ENCODE measurements at places on chromosomes 2 and 18.

GRCh38 chr18:35732162-35732561 lies 150.6 kb downstream of the GALNT1 start:
- DNase-seq, result no peak

GRCh38 chr2:119696005-119696404 lies 17.0 kb downstream of the TMEM177 start:
- DNase-seq, result no peak

- no peak for DNase-seq
Observed at GRCh38 chr2:50955081-50955480, 76.9 kb downstream of the NRXN1 start.

- no peak for DNase-seq
Observed at GRCh38 chr2:74544634-74545033, 9.1 kb downstream of the LOXL3 start.

- no peak for DNase-seq
Observed at GRCh38 chr2:221562226-221562625, 9.9 kb downstream of the EPHA4 start.

GRCh38 chr2:45859682-45860081 lies 208.2 kb downstream of the PRKCE start:
- DNase-seq, result no peak

GRCh38 chr18:28002841-28003240 lies 174.1 kb downstream of the CDH2 start:
- no peak for DNase-seq

- no peak for DNase-seq
Observed at GRCh38 chr18:59270689-59271257, 2.5 kb downstream of the RAX start.

DNA sequence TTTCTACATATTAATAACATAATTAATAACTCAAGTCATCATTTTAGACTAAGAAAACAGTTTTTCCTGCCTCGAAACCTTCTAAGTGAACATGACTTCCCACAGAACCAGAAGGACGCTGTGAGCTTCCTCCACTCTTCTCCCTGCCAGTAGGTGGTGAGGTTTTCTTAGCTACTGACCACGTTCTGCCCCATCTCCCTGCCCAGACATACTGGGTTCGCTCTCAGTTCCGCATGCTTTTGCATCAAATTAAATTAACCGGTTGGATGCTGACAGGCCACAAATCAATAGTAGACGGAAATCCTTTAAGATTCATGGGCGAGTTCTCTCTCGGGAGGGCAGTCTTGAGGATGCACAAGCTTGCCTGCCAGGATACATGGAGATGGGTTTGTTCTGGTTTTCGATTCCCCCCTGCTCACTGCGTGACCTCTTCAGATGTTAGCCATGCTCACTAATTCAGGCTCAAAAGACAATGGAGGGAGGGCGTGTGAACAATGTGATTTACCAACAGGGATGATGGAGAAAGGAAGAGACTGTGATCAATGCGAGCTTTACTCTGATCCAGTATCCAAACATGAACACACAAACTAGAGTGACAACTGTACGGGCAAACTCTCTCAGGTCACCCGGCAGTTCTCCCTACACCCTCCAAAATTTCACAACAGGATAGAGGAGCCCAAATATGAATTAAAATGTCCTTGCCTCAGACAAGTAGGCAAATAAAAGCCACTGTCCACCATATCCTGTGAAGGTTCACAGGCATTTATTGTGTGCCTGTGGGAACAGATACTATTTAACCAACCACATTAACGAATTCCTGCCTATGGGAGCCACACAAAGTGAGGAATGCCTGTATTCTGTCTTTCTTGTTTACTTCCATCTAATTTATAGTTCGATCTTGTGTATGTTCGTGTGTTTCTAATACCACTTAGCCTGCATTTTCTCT lies 375.7 kb downstream of the EIPR1 start:
- peak; percentile 13 for DNase-seq

DNA sequence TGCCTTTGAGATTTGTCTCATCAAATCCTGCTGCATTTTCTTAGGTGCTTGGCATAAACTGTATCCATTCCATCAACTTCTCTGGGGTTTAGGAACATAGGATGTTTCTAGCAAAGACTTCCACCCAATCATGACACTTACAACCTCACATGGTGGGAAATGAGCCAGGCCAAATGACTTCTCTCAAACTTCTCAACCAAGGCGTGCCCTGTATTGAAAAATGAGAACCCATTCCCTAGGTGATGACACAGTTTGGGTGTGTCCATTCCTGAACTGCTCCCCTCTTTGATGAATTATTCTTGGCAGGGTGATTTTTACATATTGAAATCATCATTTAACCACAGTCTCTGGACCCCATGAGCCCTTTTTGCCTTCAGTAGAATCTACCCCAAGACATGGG lies 161.1 kb downstream of the EN1 start:
- no peak for DNase-seq

DNA sequence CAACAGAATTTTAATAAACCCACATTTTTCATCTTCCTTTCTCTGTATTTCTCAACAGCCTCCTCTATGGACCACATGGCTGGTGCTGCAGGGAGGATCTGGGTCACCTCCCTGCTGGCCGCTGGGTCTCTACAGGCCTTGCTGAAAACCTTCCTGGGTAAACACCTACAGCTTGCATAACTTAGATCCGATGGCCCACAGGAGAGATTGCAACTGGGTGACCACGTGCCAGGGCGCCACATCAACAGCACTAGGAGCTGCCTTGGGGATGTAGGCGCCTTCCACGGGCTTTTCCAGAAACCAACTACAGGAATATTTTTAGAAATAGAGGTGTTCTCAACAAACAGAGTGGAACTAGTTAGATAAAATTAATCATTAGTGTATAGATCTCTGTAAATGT lies 19.4 kb downstream of the TMEM18 start:
- no peak for DNase-seq

DNA sequence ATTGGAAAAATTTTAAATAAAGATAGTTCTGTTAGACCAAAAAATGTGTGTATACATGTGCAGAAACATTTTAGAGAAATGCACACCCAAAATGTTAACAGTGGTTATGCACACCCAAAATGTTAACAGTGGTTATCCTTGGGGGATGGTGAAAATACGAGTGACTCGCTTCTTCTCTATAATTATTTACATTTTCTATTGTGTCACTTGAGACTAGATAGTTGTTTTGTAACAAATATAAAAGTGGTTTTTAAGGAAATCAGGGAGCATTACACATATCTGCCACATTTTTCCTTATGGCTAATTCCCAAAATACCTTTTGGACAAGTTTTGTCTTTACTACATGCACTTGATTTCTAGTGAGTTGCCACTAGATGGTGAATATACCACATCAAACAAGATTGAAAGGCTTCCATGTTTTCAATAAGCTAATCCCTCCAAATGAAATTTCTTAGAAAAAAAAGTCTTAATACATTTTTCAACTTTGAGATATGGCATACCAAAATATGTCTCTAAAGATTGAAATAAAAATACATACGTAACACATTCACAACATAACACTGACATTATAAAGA lies 9.0 kb upstream of the HIBCH start:
- DNase-seq, result no peak

DNA sequence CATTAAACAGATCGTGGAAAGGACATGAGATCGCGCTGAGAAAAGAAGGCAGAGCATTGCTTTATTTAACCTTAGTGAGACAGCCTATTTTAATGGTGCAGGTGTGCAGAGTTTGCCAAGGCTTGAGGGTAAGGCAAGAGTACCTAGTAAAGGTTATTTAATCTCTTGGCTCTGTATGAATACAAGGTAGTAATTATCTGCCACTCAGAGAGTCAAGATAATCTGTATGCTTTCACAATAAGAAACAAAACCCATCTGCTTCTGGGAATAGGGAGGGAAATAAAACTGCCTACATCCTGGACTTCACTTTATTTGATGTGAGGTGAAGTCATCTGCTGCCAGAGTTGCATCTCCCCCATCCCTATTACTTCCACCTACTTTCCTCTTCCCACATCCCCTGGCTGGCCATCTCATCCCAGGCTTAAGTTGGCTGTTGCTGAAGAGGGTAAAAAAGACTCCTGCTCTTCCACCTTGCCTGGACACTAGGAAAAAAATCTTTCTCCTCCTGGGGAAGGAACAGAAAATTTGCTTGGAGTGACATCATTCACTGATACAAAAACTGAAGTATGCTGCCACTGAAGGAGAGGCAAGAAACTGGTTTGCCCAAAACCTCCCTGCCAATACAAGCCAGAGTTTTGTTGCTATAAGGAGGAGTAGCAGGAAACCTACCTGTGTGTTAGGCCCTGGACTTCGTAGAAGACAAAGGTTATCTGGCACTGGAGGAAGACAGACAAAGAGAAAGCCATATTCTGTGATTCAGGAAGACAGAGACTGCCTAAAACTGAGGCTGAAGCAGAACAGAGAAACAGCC lies 35.8 kb upstream of the ARHGAP25 start:
- no peak for DNase-seq

DNA sequence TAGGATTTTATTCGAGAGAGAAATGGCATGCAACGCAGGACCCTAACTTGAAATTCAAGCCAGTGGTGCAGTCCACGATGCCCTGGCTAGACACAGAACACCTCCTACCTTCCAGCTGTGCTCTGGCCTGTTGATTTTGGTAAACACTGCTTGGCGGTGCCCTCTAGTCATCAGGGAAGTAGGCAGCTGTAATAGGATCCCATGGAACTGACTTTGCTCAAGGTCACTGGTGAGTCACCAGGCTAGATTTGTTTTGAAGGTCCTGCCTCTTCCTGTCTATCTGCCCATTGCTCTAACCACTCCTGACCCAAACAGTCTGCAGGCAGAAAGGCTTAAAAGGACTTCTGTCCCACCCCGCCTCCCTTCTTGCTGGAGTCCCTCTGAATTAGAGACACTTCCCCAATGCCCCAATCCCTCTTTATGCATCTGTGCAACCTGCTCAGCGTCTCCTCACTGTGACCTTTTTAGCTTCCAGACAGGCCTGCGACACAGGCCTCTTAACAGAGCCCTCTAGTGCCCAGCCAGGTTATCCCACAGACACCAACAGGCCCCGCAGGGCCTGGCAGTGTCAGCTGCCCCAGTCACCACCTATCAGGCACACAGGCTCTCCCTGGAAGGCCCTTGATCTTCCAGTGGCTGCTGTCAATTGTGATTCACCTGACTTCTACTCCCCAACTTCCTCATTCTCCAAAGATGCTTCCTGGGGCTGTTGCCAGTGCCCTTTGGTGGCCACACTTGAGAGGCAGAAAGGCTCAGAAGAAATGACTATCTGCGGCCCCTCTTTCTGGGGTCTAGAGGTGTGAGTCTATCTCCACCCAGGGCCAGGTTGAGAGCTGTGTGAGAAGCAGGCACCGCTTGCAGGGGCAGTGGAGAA lies 5.2 kb downstream of the TMEM127 start:
- peak; percentile 94 for DNase-seq

DNA sequence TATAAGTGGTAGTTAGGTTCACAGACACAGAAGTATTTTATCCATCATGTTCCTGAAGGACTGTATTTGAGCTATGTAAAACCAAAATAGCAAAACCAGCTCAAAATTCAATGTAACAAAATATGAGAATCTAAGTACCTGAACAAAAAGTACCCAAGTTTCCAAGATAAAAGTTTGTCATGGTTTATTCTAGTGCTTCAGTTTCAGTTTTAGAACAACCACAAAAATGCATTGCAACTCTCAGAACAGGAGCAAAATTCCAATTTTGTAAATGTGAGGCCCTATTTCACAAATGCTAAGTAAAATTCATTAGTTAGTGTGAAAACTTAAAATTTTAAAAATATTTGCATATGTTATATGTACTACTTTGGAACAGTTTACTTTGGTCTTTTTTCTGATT lies 5.0 kb upstream of the ALPK2 start:
- no peak for DNase-seq

- DNase-seq, result no peak
Observed at GRCh38 chr2:39657287-39657937, 8.3 kb upstream of the TMEM178A start.

DNA sequence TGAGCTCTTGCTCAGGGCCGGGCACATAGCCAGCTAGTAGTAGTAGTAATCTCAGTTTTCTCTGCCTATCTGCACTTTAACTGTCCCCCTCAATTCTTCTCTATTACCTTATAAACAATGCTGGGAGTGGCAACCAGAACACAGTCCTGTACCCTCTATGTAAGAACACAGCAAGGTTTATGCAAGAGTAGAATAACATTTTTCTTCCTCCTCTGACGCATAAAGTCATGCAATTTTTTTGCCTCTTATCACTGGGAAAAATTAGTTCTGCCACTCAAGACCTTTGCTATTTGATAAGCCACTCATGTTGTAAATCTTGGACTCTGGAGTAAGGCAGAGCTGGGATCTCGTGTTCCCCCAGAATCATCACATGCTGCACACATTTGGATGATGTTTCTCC lies 200.7 kb upstream of the SOX11 start:
- no peak for DNase-seq

DNA sequence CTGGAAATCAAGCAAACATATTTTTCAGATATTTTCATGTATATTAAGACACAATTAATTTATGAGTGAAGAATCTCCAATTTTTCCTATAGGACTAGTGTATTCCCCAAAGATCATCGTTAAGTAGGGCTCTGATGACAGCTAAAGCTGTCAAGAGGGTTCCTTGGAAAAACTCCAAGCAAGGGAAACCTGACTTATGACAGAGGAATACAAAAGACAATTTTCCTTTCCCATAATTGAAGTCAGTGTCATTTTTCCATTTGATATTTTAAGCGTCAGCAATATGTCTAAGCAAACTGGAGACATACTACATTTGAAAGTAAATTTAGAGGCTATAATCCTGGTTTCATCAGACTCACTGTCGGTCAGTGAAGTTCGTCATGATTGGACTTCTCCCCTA lies 36.1 kb downstream of the RIT2 start:
- no peak for DNase-seq

GRCh38 chr2:10084223-10084865 lies 4.1 kb upstream of the CYS1 start:
- DNase-seq, result no peak

GRCh38 chr18:41936471-41937134 lies 18.4 kb upstream of the PIK3C3 start:
- no peak for DNase-seq

GRCh38 chr2:111954602-111955332 lies 56.4 kb downstream of the MERTK start:
- no peak for DNase-seq

DNA sequence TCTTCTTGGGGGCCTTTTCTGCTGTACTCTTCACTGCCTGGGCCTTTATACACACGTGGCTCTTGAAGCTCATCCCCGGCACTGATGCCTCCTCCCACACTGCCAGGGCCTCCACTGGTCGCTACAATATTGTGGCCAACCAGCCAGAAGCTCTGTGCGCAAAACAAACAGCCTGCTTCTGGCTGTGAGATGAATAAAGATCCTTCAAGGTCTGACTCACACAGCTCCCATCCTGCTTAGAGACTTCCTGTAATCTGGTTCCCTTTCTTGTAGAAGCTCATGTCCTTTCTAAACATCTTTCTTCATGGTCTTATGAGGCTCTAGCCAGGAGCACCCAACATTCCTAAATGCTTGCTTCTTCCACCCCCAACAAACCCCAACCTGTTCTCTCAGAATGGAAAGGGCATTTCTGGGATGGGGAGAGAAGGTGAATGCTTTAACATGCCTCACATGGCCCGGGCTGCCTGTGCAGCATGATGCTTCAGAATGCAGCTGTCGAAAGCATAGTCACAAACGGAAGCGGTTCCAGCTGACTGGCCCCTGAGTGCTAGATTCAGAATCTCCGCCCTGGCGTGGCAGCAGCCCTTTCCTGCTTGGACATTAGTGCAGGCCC lies 24.6 kb downstream of the NRP2 start:
- DNase-seq, result peak; percentile 97

Data from kidney capillary endothelial cell (primary cell).